ENCODE measurements at places on chromosomes 4 and X. TPM values are rescaled to one million over a fixed set of nuclear protein-coding genes. Genes with fewer than 3 reads are reported as not detected.

DNA sequence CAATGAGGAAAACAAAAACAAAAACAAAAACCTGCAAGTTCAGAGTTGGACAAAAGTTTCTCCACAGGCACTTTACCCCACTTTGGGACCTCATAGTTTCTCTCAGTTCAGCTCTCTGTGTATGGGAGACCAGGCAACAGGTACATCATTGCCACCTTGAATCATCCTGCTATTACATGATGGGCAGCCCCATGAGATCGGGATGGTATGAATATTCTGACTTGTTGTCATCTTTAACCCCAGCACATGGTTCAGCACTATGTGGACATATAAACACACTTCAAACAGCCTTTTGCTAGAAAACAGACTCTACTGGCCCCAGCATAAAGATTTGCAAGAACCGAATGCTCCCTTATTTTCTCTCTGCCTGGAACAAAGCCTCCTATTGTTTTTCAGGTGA is 176.9 kb upstream of the SCML1 start:
- no peak for DNase-seq

DNA sequence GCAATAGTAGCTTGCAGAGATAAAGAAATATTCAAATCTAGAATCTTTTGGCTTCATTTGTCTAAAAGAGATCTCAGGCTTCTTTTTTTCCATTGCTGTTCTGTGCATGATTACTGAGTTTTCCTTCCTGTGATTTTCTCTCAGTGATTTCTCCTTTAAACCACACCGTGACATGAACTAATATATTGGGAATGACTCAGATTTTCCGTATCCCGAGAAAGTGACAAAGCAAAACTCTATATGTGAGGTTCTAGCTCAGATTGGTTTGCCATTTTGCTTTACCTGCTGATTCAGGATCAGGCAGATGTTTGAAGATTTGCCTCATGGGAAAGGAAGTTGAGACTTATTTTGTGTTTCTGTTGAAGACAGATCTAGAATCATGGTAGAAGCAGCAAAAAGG is 59.4 kb downstream of the MTHFD2L start:
- no peak for DNase-seq

DNA sequence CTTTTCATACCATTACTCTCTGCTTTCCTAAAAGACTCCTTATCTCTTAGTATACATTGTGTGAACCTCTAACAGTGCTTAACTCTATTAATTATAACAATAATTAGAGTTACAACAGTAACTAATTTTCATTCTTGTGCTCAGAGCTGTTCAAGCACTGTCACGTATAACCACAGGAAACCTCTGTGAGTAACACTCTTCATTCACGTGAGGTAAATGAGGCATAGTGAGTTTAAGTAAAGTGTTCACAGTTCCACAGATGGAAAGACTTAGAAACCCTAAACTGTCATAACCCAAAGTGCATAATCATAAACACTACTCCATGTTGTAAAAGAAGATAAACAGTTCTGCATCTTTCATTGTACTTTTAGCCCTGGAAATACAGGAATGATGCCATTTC is 222.4 kb downstream of the CCSER1 start:
- DNase-seq, result no peak

DNA sequence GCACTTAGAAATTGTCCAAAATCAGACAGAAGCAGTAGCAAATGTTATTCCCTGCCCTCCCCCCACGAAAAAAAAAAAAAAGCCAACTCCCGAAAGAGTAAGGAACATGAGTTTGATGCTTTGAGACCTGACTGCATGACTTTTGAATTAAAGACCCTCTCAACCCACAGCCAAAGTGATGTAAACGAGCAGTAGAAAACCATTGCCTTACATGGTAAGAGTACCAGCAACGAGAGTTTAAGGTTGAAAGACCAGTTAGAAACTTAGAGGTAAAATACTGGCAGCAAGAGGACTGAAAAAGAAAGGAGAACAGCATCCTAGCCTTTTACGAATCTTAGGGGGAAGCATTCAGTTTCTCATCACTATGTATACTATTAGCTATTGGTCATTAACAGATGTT is 10.0 kb upstream of the ANXA10 start:
- DNase-seq, result no peak

DNA sequence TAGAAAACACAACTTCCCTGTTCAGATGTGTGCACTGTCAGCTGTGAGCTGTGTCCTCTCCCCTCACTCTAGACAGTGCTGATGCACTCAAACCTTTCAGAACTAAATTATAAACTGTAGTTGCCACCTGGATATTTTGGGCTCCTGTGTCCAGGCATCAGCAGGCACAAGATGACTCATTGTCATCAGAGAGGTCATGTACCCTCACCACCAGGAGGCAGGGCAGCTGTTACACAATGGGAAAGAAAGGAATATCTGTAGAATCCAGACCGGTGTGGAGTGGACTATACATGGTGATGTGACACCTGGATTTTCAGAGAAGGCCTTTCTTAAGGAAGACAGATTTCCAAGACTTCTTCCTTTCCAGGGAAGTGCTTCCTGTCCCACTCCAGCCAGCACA is 854.4 kb upstream of the AGA start:
- no peak for DNase-seq

DNA sequence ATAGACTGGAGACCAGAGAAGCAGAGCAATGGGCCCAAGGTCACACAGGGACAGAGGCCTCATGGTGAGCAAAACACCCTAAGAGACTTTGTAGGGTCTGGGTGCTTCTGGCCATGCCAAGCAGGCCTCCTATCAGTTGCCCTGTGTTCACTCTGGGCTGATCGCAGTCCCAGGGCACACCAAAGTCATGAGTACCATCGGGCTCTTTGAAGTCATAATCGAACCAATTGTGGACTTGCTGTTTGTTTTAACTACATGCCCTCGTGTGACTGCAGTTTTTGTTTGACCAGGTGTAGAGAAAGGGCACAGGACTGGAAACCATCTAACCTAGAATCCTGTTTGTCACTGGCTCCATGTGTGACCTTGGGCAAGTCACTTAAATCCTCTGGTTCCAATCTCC is 172.5 kb upstream of the CPEB2 start:
- no peak for DNase-seq

- no peak for DNase-seq
Observed at GRCh38 chrX:39017716-39018115, 216.5 kb downstream of the MID1IP1 start.

DNA sequence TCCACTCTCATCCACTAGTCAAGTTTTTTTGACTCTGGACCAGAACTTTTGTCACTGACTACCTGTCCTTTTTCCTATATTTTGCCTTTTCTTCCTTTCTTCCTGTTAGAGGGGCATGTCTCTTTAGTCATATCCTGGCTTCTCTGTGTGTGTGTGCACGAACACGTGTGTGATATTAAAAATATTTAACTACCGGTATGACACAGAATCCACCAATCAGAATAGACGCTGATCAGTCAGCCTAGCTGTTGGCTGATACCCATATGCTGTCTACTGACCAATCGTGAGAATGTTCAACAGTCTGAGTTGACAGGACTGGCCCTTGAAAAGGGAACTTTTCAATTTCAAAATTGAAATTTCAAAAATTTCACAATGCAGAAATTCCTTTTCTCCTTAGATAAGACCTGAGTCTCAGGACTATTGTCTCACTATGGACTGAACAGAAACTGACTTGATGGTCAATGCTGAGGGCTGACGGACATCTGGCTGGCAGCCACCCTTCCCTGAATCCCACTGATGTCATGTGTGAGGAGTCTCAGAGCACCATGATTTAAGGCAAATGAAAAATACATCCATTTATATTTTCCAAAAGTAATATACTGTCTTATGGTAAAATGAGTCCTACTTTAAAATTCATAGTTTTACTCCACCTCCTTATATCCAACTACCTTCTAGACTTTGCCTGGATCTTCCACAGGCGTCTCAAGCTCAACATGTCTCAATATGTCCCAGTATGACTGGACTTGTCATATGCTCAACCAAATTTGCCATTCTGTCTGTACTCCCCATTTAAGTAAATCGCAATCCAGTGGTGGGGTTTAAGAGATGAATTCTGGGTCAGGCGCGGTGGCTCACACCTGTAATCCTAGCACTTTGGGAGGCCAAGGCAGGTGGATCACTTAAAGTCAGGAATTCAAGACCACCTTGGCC is 78.0 kb downstream of the CHRNA9 start:
- no peak for DNase-seq

OTC gene
- total RNA-seq, result not detected

WDR17 gene
- 0.83 TPM for total RNA-seq

NMU gene
- total RNA-seq, result 0.67 TPM
